ENCODE measurements at places on chromosomes 7 and 10. TPM values are rescaled to one million over a fixed set of nuclear protein-coding genes. Genes with fewer than 3 reads are reported as not detected.

DNA sequence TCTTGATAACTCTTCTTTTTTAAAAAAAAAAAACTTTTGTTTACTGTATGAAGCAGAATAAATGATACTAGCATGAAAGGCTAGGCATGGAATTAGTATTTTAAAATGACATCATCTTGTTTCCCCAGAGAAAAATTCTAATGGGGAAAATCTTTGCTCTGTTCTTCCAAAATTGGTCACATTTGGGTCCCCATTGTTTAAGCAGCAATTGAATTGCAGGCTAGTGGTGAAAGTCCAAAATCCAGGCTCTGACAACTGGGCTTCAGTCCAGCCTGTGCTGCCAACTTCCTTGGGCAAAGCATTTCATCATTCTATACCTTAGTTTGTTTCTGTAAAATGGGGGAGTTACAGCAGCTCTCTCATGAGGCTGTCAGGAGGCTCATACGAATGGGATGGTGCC, 726.4 kb downstream of the KCNMA1 start:
- DNase-seq, result no peak

DNA sequence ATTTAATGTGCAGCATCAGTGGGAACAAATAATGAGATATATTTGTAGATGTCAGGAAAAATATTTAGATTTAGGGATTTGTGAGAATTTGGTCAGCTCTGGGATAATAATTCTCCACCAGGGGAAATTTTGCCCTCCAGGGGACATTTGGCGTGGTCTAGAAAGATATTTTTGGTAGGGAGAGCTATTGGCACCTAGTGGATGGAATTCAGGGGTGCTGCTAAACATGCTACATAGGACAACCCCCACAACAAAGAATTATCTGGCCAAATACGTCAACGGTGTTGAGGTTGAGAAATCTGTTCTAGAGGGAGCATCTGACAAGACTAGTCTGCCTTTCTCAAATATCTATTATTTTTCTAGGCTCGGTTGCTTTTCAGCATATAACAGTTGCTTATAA, 2.1 kb downstream of the ADK start:
- DNase-seq, result peak; percentile 76

DNA sequence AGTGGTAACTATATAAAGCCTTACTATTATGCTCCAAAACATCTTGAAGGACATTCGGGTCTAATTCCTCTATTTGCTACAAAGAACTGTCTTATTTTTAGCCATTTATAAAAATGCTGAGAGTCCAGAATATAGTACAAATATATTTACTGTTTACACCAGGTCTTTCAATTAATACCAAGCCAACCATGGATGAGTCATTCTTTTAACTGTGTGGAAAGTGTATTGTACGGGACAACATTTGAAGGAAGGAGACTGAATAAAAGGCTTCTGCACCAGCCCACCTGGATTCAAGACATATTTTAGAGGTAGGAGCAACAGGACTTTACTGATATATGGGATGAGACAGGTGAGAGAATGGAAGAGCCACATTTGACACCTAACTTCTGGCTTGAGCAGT, 35.4 kb downstream of the MASTL start:
- DNase-seq, result peak; percentile 14

- no peak for DNase-seq
These were observed 243.2 kb downstream of the SNX10 start for GRCh38 chr7:26534649-26535482.

DNA sequence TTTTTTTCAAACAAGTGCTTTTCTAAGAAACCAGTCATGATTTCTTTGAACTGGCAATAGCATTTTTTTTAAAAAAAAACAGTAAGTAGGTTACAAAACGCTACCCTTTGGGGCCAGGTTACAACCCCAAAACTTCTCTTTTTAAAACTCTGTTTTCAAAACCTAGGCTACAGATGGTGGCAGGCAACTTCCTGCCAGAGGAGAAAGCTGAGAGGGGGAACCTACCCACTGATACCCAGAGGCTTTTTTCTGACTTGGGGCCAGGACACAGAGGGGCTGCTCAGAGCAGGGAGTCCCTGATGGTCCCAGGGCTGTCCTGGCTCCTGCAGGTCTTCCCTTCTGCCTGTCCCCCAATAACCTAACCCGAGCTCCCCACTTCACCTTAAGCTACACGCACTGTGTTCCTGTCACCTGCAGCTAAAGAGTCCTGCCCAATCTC, 6.9 kb downstream of the STN1 start:
- no peak for DNase-seq

DNA sequence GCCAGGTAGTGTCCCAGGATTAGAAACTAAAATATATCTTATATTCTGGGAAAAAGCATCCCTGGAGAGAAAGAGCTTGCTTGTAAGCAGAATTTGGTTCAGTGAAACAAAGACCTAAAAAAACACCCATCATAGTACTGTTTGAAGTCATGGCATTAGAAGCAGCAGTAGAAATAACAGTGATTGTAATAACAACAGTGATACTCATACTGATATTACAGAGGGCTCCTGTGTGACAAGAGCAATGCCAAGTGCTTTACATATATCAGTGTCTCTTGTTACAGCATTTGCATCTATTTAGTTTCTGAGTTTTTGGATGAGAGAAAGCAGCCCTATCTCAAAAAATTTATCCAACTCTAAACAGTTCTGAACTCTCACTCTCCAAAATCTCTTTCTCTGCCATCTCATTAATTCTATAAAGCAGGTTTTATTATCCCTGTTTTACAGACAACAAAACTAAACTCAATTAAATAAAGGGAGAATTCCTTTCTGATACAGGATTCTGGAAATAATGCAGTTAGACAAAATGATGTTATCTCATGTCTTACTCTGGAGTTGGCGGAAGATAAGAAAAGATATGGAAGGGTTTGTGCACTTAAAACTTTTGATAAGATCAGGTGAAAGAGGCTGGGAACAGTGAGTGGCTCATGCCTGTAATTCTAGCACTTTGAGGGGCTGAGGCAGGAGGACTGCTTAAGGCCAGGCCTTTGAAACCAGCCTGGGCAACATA, 146.5 kb upstream of the AOAH start:
- no peak for DNase-seq

The ARMH3 gene
- 8.1 TPM for total RNA-seq

The IFIT1B gene
- total RNA-seq, result not detected

DNA sequence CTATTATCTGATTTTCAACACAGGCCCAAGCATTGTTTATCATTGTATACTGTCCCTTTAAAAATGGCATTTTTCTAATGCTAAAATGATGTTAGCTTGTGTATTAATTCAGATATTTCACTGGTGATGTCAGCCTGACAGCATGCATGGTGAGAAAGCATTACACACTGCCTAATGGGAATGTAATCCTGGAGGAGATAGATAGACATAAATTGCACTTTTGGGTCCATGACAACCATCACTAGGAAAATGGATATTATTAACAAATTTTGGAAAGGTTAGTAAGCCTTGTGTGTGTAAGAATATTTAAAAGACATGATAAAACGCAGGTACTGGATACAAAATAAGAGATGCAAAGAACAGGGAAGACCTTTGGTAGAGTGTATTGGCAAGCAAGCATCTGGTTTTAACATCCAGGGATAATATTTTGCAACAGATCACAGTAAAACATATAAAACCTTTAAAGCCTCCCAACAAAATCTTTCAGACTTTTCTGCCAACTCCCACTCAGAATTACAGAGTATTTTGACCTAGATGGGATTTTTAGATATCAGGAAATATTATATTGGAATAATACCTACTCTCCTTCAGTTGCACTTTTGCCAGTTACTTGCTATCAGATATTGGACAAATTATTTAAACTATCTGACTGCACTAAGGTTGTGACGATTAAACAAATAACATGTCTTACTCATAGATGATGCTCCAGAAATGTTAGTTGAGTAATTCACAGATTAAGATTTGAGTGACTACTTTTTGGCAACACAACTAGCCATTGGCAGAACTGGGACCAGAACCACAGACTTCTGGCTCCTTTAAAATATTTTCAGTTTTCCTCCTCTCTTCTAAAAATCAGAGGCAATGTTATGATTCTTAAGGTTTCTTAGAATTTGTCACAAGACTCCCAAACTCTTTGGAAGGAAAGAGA, 291.6 kb upstream of the SEMA3C start:
- DNase-seq, result peak; percentile 67

The PRDX3 gene
- total RNA-seq, result 297 TPM

DNA sequence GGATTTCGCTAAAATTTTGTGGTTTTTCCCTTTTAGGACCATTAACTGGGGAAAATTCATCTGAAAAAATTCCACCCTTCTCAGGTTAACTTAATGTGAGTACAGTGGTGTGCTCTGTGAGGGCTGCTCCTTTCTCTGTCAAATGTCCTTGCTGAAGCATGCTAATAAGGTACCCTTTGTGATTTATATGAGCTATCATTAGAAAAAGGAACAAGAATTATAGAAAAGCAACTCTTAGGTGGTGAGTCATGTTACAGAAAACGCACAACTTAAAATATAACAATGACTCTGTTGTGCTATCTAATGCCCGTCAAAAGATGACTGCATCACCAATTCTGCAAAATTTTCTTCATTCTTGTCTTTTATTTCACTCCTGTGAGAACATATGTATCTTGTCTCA, 162.0 kb upstream of the MAGI2 start:
- no peak for DNase-seq

DNA sequence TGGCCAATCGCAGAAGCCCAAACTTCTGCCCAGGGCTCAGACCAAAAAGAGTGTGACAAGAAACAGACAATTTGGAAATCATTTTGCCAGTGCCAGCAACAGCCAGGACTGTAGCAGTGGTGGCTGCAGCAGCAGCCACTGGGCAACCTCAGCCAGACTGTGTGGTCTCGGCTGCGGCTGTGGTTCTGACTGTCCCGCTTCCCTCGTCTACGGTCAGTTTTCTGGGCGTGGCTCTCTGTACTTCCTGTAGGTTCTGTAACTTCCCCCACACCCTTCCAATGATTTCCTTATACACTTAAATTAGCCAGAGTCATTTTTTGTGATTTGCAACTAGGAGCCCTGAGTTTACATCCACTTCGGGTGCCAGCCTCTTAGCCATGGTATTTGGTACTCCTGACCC, 39.9 kb downstream of the CYTH3 start:
- no peak for DNase-seq

GRCh38 chr7:43823941-43824340, 45.4 kb downstream of the MRPS24 start:
- no peak for DNase-seq

DNA sequence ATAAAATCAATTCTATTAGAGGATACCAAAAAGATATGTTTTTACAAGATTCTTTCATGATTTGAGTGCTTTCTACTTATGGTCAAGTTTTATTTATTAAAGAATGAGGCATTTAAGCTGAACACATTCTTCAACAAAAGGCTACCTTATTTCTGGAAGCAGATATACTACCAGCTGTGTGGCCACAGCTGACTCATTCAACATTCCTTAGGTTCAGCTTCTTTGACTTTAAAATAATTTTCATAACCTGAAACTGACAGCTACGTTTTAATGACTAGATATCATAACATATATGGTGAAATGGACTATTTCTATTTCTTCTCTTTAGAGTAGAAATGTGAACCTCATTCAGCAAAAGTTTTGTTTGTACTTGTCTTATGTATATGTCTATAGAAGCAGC, 414.2 kb upstream of the SEMA3C start:
- peak; percentile 86 for DNase-seq

DNA sequence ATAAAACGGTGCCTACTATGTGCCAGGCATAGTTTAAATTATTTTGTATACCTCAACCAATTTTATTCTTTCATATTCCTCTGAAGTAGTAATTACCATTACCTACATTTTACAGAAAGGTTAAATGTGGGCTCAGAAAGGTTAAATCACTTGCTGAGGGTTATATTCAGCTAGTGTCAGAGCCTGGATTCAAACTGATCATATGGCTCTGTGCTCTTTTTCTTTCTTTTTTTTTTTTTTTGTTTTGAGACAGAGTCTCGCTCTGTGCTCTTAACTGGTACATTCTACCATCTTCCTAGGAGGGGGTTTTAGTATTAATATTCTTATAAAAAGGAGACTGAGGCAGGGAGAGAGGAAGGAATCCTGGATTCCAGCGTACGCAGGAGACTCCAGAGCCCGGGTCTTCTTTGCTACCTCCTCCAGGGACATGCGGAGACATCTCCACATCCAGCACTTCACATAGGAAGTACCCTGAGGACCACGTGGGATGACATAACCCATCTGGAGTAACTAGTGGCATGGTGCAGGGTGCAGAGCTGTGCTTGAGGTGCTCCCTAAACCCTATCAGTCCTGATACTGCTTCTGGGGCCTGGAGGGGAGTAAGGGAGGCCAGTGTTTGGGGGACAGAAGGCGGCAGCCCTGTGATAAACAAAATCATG, 29.6 kb upstream of the ATXN7L1 start:
- DNase-seq, result no peak

The CYP3A7 gene
- not detected for total RNA-seq

DNA sequence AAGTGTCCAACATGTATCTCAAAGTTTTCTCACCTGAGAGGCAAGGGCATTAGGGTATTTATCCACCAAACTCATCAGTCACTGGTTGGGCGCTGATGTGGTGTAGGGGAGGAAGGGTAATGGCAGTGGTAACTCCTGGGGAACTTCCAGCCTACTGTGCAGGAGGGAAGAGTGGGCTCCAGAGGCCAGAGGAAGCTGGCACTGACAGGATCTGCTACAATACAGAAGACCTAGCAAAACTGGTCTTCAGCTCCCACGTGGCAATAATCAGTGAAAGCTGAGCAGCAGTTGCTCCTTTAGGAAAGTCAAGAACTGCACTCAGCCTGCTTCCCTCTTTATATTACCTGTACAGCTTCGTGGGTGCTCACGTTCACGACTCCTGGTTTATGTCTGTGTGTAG, 17.2 kb upstream of the CAMK2G start:
- no peak for DNase-seq

The MRLN gene
- not detected for total RNA-seq

The LLCFC1 gene
- total RNA-seq, result not detected

The PDE1C gene
- total RNA-seq, result 0.06 TPM

DNA sequence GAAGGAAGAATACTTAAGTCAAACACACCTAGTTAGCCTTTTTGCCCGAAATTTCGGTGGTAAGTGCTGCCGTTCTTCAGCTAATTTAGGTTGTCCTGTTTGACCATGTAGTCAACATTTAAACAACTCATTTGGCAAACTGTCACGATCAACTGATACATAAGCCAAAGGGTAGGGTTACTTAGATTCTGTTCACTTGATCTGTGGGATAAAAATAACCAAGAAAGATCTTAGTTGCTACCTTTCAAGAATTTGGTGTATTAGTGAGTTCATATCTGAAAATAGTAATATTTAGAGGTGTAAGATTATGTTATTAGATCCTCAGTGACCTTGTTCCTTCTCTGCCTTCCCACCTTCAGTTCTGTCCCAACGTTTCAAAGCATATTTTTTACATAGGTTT, 2.0 kb downstream of the TNKS2 start:
- no peak for DNase-seq

DNA sequence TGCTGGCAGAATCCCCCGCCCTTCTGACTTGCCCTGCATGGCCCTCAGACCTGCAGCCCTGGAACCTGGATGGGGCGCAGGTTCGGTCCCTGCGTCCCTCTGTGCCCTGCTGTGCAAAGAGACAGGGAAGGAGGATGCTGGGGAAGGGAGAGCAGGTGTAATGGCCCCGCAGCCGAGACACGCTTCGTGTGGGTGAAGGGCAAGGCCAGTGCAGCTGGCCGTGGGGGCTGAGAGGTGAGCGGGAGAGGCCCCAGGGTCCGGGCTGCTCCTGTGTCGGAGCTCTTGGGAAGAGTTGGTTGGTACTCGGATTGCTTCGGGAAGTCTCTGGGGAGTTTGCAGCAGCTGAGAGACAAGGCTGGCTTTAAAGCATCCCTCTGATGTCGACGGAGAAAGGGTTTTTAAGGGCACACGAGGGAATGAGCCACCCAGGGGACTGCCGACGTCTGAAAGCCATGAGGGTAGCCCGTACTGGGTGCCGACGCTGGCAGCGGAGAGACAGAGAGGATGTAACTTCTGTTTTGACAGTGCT, 6.5 kb downstream of the ELFN1 start:
- DNase-seq, result no peak

All from LHCN-M2 (cell line).